ENCODE measurements at places on chromosomes 16 and 17.

DNA sequence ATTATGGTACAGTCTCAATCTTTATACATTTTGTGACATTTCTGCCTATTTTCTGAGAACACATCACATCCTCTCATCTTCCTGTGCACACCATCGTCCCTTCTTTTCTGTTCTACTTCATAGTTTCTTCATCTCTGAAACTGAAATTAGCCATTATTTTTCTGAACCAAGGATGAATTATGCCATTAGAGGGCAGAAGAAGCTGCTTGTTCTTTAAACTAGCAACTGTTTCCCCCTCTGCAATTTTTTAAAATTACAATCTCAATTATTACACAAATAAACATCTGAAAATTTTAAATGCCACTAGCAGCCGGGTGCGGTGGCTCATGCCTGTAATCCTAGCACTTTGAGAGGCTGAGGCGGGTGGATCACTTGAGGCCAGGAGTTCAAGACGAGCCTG, 41.3 kb downstream of the RBBP6 start:
- DNase-seq: no peak

- peak; percentile 77 for DNase-seq
These were observed 28.4 kb downstream of the CDH13 start for GRCh38 chr16:82655072-82655714.

GRCh38 chr17:79804856-79805696, 8.2 kb upstream of the CBX8 start:
- DNase-seq: no peak

DNA sequence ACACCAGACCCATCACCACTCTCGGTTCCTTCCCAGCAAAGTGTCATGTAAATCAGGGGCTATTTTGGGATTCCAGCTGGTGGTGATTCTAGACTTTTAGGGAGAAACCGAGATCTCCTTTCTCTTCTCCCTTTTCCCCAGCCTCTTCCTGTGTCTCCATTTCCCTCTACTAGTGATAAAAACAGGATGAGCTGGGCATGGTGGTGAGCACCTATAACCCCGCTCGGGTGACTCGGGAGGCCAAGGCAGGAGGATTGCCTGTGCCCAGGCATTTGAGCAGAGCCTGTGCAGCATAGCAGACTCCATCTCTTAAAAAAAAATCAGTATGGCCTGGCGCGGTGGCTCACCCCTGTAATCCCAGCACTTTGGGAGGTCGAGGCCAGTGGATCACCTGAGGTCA, 6.1 kb downstream of the TBX21 start:
- no peak for DNase-seq

GRCh38 chr17:48728232-48729231, at the start of gene HOXB13:
HOXB13 (minus strand) TSS chr17:48728750; CDS start chr17:48728593, 157 bp downstream.
- peak; percentile 38 for DNase-seq

Measured in CD4-positive, alpha-beta T cell treated with Interleukin-1 beta for 1 hour (primary cell).